ENCODE measurements at places on chromosomes 7 and 10.
A peak's percentile ranks its signal among the peaks of the same experiment; 100 is the strongest.

GRCh38 chr10:100531761-100532160 lies 2.1 kb upstream of the NDUFB8 start:
- no peak for DNase-seq

- no peak for DNase-seq
Measured at GRCh38 chr10:124768791-124769190, 22.9 kb downstream of the EEF1AKMT2 start.

- no peak for DNase-seq
Measured at GRCh38 chr10:47116445-47116844, 183.6 kb upstream of the GDF10 start.

GRCh38 chr10:133276100-133276434 lies 601 bp downstream of the ADAM8 start:
- no peak for DNase-seq

DNA sequence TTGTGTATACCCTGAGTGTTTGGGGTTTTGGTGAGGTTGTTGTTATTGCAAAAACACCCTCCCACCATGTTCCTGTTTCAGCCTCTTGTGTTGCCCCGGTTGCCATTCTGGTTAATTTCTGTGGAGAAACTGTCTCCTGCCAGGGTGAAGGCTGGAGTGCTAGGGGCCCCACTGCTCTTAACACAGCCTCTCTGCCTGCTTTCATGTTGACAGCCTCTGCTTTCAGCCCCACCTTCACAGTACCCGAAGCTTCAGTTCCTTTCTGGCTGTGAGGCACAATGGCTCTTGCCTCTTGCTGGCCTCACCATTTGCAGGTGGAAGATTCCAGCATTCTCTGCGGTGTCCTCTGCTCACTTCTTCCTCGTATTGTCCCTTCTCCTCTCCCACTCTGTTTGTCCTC lies 19.2 kb downstream of the SLC18A2 start:
- no peak for DNase-seq

DNA sequence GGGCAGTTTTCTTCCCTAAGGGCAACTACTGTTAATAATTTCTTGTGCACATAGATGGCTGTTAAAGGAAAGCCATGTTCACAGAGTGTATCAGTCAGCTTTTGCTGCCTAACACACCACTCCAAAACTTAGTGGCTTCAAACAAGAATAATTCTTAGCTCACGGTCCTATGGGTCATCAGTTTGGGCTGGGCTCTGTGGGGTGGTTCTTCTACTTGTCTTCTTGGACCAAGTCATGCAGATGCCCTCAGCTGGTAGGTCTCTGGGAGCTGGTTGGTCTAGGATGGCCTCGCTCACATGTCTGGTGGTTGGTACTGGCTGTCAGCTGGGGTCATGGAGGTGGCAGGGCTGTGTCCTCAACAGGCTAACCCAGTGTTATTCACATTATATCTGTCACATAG lies 39.6 kb downstream of the TBATA start:
- DNase-seq: no peak

GRCh38 chr10:93462371-93462770 lies 19.8 kb downstream of the MYOF start:
- DNase-seq: no peak

- DNase-seq: no peak
Measured at GRCh38 chr7:44132039-44132438, 8.7 kb upstream of the POLD2 start.

- DNase-seq: peak; percentile 2
Measured at GRCh38 chr7:144738708-144739314, 97.0 kb downstream of the TPK1 start.

DNA sequence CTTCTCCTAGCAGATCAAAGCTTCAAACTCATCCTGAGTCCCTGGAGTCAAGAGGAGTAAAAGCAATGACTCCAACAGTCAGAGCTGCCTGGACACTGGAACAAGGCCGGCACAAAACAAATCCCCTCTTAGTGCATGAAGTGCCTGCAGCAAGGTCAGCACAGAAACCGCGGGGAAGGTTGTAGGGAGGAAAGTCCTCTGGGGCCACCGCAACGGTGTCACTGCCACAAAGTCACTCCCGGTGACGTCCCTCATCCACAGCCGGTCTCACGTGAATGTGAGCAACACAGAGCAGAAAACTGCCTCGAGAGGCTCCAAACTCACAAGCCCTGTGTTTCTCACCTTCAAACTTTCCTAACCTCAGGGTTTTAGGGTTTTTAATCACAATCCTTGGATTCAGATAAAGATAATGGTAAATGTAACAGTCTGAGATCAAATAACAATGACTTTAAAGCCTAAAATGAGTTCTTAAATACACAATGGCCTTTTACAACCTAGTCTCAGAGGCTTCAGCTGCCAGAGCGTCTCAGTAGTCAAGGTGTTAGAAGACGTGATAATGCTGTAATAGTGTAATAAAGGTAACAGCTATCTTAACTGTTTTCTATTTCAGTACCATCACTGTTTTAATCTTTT lies 274.3 kb downstream of the ZMYND11 start:
- DNase-seq: no peak

- DNase-seq: no peak
Measured at GRCh38 chr10:101140084-101140949, 9.2 kb downstream of the TLX1 start.

GRCh38 chr10:129332476-129332875 lies 134.6 kb upstream of the MGMT start:
- no peak for DNase-seq

DNA sequence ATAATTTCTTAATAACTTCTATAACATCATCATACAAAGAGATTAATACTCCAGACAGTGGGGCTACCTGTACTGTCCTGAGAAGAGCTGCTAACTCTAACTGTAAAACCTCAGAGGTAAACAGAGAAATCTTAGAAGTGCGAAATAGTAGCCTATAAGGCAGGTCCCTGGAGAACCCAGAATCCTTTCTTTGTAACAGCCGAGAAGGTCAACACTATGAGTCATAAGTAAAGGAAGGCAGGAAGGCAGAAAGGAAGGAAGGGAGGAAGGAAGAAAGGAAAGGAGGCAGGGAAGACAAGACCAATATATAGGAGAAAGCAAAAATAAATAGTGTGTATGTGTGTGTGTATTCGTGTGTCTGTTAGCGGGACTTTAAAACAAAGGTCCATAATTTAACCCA lies 540.6 kb downstream of the ZWINT start:
- no peak for DNase-seq

Data from T-helper 9 cell (primary cell).